NCI-H510A treated with DMSO at 0.1 percent for 48 hours (cell line): ENCODE measurements at places on chromosomes 5 and 9.

- DNase-seq: peak; percentile 7
These were observed 185.8 kb downstream of the PCSK1 start for GRCh38 chr5:96247097-96247701.

DNA sequence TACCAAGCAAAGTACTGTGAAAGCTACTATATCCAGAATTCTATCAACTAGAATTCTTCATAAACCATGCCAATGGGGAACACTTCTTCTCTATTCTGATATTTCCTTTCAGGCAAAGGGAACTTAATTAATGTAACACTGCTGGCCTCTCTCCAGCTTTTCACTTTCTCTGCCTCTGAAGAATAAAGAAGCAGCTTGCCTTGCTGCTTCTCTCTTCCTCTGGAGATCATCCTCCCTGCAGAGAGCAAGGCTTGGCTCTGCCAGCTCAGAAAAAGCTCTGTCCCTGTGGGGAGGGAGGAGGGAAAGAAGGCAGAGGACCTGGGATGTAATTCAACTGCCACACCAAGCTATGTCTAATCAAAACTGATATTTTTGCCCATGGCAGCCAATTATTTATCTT is 6.5 kb downstream of the CTNND2 start:
- no peak for DNase-seq

DNA sequence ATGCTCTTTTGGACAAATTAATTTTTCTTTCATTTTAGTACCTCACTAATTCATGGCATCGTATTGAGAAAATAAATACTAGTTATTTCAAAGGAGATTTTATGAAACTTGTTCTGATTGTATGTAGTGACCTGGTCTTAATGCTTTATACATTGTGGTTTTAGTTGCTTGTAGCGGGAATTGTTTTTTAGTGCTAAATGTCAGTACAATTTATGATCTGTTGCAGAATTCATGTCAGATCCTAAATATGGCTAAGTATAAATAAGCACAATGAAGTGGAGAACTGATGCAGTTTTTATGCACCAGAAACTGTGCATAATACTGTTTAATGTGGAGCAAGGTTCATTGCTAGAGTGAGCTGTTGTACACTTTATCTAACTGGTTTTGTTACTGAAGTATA is 308.8 kb downstream of the PJA2 start:
- no peak for DNase-seq

DNA sequence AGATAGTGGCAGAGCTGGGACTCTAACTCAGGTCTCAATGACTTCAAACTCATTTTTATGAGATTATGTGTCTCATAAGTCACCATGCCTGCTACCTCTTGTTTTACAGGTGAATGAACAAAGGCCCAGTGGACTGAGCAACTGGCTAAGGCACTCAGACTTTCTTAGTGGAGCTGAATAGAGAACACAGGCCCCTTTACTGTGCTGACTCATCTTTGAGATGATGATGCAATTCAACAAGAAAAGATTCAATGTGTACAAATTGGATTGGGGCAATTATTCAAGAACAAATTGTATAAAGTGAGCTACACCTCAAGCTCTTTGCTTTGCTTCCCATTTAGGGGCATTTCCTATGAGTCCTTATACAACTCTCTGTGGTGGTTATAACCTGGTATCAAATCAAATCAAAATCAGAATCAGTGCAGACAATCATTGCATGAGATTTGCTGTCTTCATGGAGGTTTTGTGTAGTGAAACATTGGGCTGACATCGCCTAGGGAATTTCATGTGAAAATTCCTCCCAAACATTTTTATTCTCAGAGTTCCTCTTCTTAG is 84.3 kb upstream of the PPP2R2B start:
- no peak for DNase-seq

- no peak for DNase-seq
These were observed 37.4 kb downstream of the NSUN2 start for GRCh38 chr5:6595405-6595804.

DNA sequence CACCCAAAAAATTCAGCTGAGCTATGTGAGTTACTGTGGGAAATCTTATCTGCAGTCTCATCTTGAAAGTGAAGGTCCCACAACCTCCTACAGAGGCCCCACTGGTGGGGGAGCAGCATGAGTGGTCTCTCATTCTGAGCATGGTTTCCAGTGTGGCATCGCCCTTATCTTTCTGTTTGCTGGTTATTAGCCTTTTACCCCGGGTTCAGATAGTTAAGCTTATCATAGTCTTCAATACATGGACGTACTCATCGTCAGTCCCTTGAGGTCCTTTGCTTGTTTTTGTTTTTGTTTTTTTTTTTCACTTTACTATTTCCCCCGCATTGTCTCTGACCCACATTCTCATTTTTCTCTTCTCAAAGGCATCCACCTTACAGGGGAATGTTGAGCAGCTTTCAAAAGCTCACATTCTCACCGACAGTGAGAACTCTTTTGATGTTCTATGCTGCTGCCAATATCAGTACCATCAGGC is 7.7 kb upstream of the HAVCR2 start:
- no peak for DNase-seq

DNA sequence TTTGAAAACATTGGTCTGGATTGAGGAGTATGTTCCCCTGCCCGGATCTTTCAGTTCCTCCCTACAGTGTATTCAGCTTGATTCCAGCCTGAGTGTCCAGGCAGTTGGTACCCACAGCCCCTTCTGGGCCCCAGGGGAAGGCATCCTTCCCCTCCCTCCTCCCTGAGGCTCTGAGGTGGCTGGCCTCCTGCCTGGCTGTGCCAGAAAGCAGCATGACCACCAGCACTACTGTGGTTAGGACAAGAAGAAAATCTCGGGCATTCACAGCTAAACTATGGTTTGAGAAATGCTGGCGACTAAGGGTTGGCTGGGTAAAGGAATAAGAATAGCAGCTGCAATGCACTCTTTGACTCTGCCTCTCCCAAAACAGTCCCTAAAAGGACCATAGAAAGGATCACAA is 84.6 kb upstream of the LIFR start:
- no peak for DNase-seq

DNA sequence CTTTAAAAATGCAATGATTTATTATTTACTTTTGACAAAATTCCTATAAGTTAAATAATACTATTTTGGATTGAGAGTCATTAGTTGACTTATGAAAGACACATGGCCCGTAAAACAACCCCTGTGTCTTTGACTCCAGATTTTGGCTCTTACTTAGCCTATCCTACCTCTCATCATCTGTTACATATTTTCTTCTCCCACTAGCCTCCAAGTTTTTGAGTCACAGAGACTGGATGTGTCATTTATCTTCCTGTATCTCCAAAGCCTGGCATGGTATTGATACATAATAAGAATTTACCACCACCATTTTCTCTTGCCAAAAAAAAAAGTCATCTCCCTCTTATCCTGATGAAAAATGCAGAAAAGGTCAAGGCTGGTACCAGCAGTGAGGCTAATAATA is 99.9 kb downstream of the GABRB2 start:
- no peak for DNase-seq

DNA sequence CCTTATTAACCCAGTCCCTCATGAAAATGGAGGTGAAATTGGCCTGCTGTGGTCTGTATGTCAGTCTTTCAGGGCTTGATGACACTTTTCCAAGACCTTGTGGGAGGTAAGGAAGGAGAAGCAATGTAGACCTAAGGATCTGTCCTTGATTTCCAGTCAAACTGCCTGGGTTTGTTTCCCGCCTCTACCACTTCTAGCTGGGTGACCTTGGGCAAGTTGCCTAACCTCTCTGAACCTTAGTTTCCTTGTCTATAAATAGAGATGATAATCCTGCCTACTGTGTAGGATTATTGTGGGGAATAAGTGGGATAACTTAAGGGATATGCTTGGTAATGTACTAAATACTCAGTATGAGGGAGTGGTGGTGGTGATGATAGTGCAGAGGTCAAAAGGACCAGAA is 59.7 kb downstream of the PPARGC1B start:
- no peak for DNase-seq

DNA sequence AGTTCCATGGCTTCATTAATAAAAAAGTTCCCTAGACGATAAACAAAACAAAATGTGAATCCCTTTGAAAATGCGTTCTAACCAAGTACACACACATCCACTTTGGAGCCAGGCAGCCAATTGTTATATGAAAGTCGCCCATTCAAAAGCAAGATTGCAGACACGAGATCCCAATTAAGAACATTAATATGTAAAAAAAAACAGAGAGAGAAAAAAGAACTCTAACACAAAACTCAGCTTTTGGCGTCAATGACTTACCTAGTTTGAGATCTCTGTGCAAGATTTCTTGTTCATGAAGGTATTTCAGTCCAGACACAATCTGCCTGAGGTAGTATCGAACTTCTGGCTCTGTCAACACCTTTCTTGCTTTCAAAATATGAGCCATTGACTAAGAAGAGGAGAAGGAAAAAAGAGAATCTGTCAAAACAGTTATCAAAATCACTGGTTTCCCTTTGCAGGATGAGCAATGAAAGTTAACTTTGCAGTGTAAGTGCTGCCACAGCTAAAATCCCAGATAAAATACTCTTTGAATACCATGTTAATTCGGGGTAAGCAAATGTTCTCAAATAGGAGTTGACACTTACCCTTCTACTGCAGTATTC is 1.6 kb downstream of the PLK2 start:
- DNase-seq: no peak

DNA sequence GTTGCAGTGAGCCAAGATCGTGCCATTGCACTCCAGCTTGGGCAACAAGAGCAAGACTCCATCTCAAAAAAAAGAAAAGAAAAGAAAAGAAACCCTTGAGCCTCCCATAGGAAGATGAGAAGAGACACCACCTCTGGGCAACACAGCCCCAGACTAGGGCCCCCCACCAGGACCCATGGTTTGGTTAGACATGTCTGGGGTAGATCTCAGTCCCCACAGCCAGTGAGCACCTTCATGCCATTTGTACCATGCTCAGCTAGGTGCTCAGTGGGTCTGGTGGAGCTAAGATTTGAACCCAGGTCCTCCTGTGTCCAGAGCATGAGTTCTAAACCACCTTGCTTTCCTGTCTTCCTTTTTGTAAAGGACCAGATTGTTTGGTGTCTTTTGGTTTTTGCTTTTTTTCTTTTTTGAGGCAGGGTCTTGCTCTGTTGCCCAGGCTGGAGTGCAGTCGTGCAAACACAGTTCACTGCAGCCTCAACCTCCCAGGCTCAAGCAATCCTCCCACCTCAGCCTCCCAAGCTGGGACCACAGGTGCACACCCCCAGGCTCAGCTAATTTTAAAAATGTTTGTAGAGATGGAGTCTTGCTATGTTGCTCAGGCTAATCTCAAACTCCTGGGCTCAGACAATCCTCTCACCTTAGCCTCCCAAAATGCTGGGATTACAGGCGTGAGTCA is 11.7 kb downstream of the OLFML2A start:
- no peak for DNase-seq

GRCh38 chr9:95105519-95106287 is 211.8 kb downstream of the FANCC start:
- no peak for DNase-seq

- no peak for DNase-seq
These were observed 484.9 kb downstream of the TMEM38B start for GRCh38 chr9:106179191-106179590.

DNA sequence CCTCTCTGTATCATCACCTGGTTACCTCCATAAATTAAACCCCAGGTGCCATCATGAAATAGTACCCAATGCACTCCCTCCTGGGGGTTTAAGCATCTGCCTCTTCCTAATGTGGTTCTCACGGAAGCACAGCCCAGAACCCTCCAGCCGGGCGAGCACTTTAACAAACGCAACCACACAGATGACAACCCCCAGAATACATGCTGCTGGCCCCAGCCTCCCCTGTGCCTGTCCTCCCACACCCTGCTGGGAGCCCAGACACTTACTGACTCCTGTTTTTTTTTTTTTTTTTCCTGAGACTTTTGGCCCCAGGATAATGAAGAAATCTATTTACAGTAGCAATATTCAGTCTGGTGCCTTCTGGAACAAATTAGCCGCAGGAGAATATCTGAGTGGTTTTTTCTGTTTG is 50.0 kb upstream of the COL5A1 start:
- no peak for DNase-seq

GRCh38 chr5:122951658-122952057 is 84.9 kb downstream of the PPIC start:
- no peak for DNase-seq

DNA sequence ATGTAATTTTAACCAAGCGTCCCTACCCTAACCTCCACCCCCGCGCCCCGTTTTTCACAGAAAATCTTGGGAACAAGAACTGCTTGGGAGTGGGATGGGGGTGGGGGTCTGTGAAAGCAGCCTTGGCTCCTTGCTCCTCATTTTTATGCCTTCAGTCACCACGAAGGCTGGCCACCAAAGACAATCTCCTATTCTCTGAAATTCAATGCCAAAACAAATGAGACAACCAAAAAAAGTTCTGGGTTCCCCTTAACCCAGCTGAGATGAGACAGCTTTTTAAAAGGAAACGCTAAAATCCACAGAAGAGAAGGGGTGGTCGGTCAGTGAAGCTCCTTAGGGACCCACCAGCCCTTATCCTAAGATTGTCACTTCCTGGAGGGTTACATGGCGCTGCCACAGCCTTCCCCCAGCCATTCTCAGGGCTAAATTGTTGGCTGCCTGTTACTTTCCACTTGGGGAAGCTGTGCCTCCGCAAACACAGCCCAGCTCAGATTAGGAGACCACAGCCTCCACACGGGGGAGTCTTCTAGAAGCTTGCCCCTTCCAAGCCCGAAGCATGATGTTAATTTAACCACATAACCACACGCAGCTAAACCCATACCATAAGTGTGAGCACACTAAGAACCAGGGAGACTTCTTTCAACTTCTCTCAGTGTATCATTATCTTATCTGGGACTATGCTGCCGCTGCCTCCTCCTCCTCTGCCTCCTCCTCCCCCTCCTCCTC is 136.3 kb downstream of the FOXD1 start:
- no peak for DNase-seq

GRCh38 chr5:133995883-133996563 is 8.8 kb downstream of the VDAC1 start:
- DNase-seq: no peak

DNA sequence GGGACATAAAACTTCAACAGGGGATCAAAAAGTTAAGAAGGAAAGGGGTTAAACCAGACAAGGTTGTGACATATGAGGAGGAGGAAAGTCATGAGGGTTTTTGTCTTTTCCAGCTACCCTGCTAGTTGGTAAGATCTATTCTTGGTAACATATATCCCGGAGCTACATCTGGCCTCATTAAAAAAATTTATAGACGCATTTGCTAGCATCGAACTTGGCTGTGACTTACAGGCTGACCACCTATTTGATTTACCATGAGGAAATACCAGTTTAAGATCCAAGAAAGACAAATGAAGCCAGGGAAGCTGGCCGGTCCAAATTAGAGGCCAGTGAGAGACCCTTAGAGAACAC is 87.6 kb upstream of the NIPAL4 start:
- no peak for DNase-seq

DNA sequence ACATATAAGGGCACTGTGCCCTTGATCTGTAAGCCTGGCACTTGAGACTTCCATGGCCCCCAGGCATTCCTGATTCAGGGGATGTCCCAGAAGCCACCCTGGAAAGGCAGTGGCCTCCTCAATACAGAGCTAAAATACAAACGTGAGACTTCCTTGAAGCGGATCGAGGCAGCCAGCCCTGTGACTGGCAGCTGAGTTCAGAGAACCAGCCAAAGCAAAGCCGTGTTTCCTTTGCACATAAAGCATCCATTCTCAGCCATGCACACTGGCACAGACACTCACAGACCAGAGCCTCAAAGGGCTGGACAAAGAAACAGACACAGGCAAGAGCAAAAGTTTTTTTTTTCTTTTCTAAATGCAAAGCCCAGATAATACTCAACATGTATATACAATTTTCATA is 18.8 kb upstream of the CPEB4 start:
- no peak for DNase-seq

- DNase-seq: no peak
These were observed 233.1 kb upstream of the MSX2 start for GRCh38 chr5:174491265-174491664.
